ENCODE measurements at places on chromosomes 7 and 10.

DNA sequence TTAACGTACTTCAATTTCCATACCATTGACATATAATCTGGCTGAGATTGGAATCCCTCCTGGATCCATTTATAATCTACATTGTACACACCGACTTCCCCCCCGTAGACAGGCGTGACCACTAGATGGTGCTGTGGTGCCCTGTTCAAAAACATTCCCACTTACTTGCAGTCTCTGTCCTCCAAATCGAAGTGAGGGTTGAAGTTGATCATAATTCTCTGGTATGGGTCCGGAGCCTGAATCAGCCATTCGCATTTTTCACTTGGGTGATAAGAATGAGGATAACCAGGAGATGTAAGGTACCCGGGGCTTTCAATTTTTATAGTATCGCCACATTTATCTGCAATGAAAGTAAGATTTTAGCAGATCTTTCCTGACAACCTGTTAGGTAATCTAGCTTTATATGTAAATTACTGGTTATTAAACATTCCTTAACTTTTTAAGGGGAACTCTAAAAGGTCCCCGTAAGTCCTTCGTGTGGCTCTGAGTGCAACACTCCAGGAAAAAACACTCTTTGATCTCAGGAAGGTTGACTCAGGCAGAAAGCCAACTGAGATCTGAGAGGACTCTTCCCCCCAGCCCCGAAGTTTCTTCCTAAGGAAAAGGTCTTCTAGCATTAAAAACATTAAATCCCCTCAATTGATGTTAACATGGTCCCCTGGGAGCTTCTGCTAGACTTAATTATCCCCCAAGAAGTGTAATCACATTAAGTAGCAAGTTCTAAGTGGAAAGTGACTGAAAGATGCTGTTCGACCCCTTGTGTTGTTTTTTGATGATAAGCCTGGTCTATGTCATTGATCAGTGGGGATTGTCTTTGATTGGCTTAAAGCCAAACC is 3.7 kb downstream of the NRP1 start:
- peak; percentile 66 for DNase-seq

GRCh38 chr10:89644967-89645741 is at the start of gene PANK1:
PANK1 (minus strand) TSS chr10:89645242; CDS start chr10:89644891, 351 bp downstream.
- DNase-seq = peak; percentile 87

DNA sequence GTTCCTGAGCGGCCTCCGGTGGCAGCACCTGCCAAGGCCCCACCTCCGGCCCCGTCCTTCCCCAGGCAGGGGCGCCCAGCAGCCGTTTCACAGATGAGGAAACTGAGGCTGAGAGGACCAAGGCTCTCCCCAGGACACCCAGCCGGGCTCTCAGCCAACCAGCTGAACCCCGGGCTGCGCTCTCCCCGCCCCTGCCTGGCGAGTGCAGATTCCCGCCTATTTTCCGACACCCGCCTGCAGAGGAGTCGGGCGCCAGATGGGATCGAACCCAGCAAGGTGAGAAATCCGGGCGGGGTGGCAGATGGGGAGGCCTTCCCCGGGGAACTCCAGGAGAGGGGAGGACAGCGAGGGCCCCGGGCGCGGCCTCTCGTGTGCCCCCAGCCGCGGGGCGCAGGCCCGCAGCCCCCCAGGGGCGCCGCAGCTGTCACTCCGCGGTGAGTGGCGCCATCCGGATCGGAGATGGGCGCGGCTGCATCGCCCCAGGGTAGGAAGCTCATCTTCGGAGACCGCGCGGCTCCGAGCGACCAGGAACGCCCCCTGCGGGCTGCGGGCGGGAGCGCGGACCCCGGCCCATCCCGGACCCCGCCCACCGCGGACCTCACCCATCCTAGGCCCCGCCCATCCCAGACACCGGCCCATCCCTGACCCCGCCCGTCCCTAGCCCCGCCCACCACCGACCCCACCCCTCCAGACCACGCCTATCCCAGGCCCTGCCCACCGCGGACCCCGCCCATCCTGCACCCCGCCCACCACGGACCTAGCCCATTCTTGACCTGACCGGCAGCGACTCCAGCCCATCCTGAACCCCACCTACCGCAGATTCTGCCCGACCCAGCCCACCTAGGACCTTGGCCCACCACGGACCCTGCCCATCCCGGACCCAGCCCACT is 90.3 kb downstream of the MICALL2 start:
- peak; percentile 49 for DNase-seq

DNA sequence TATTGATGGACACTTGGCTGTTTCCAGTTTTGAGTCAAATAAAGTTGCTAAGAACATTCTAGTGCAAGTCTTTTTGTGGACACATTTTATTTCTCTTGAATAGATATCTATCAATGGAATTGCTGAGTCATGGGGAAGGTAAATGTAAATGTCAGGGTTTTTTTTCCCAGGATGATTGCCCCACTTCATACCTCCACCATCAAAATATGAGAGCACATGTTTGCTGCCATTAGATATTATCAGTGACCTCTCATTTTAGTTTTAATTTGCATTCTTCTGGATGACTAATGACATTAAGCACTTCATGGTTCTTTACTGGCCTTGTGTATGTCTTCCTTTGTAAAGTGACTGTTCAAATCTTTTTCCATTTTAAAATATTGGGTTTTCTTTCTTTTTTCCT is 45.7 kb downstream of the PAPSS2 start:
- DNase-seq = no peak

DNA sequence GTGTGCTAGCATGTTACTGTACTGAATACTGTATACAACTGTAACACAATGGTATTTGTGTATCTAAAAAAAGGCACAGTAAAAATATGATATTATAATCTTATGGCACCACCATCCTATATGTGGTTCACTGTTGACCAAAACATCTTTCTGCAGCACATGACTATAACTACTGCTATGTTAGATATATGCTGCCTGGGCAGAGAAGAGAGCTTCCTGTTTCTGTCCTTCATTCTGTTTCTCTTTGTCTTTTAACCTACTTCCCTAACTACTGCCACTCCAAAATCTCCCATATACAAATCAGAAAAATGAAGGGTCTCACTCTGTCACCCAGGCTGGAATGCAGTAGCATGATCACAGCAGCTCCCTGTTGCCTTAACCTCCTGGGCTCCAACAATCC is 8.8 kb upstream of the FGL2 start:
- DNase-seq = no peak

GRCh38 chr7:4185721-4186512 is 496.2 kb upstream of the FOXK1 start:
- no peak for DNase-seq

- DNase-seq = no peak
Observed at GRCh38 chr7:1700536-1701333, 30.7 kb downstream of the ELFN1 start.

DNA sequence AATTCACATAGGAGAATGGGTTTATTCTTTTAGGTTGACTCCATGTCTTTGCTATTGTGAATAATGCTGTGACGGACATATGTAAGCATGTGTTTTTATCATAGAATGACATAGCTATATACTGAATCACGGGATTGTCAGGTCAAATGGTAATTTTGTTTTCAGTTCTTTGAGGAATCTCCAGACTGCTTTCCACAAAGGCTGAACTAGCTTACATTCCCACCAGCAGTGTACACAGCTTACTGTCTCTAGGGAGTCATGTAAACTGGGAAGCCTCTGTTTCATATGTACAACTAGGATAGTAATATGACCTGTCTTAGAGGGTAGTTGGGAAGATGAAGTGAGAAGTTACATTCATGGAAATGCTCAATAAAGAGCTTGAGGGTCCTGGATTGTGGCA is 6.8 kb upstream of the C10orf120 start:
- no peak for DNase-seq

- DNase-seq = no peak
Observed at GRCh38 chr10:68052463-68052862, 22.6 kb downstream of the HERC4 start.

- no peak for DNase-seq
Observed at GRCh38 chr10:34728361-34728760, 86.7 kb downstream of the PARD3 start.

- no peak for DNase-seq
Observed at GRCh38 chr10:68595513-68595912, 35.4 kb downstream of the TET1 start.

DNA sequence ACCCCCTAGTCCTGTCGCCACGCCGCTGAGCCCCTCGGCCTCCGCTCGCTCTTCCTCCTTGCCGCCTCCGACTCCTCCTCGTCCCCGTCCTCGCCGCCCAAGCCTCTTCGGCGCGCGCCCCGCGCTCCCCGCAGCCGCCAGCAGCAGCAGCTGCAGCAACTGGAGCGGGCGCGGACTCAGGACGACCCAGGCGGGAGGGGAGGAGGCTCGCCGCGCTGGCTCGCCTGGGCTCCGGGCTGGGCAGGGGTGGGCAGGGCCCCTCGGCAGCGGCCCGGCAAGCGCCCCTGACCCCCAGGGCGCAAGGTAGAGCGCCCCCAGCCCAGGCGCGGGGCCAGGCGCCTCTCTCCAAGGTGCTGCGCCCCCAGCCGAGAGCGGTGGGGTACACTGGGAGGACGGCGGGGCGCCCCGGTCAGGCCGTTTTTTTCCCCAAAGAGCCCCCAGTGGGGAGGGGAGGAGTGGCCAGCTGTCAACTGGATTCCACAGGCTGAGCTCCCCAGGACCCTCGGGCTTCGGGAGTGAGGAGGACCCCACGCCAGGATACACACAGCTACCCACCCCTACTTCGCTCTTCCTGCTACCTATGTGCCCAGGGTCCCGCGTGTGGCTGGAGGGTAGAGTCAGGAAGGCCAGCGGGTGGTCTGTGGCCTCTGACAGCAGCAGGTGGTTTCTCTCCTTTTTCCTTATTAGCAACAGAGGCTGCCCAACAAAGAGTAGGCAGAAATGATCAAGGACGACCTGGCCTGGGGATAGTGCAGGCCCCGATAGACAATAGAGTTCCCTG is 903 bp upstream of the KCNMA1 start:
- no peak for DNase-seq

GRCh38 chr7:111137296-111138192 is 46.6 kb downstream of the LRRN3 start:
- no peak for DNase-seq

DNA sequence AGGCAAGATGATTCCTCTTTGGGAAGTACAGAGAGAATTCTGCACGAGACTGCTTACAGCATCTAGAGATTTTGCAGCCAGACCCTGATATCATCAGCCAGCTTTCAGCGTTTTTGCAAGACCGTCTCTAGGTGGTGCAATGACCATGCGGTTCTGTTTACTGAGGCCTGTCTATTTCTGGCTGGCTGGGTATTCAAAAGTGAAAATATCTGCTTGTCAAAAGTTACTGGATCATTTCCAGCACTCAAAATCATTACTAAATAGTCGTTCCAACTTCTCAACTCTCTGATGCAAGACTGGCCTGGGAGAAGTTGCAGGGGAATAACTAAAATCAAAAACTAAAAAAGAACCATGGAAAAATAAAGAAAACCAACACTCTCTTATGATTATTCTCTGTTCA is 240.1 kb downstream of the ELMO1 start:
- peak; percentile 66 for DNase-seq

All from NAMALWA (cell line).